ENCODE measurements at places on chromosomes 12 and 14.

DNA sequence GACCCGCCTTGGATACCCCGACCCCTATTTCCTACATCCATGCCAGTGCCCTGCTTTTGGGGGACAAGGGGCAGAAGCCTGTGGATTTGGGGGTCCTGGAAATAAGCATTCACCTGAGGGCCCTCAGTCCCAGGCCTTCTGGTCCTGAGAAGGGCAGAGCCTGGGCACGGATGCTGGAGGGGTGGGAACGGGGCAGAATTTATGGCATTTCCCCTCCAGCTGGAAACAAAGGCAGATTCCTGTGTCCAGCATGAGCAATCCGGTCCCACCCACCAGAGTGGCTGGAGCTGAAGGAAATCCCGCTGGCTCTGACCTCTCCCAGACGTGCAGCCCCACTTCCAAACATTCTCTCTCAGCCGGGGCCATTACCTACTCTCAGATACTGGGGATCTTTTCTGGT lies 9.3 kb downstream of the ANKRD33 start:
- DNase-seq, result no peak

DNA sequence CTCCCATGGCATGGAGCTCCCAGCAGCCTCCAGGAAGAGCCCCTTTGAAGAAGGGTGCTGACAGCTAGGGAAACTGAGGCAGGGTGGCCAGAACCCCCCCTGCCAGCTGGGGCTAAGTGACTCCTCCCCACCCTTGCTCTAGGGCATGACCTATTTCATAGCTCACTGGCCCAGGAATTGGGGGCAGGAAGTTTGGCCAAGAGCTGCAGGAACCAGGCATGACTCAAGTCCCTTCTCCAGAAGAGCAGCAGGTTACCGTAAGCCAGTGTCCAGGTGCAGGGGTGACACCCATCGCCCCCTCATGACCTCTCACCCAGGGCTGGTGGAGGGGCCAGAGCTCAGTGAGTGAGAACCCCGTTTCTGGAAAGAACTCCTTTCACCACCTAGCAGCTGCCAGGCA lies 1.9 kb downstream of the RASAL1 start:
- DNase-seq, result no peak

DNA sequence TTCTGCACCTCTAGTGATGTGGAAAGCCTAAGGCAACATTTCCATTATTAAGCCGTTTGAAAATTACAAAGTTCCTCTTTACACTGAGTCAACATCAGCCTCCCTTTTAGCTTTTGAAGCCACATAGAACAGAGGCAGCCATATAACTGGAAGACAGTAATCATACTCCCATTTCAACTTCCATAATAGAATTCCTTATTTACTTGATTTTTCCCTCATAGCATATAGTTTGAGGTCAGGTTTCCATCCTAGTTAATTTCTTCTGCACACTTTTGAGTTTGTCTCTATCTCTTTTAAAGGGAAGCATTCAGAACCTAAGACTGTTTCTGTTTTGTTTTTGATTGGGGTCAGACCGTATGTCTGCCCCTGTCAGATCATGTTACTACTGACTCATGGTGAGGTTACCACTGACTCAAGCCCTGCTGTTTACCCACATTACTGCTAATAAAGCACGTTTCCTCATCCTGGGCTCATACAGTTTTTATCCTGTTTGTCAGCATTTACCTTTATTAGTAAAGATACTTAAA lies 161.0 kb downstream of the SLC38A4 start:
- DNase-seq, result peak; percentile 28

GRCh38 chr12:71661977-71662530 lies 1.6 kb downstream of the ZFC3H1 start:
- no peak for DNase-seq

- DNase-seq, result no peak
These were observed 81.6 kb downstream of the PRMT8 start for GRCh38 chr12:3572560-3572959.

- DNase-seq, result no peak
These were observed 223.5 kb upstream of the SYT10 start for GRCh38 chr12:33663000-33663654.

GRCh38 chr12:107361970-107362369 lies 268.6 kb upstream of the CRY1 start:
- DNase-seq, result no peak

- DNase-seq, result no peak
These were observed 13.7 kb upstream of the ZNF740 start for GRCh38 chr12:53166837-53167236.

DNA sequence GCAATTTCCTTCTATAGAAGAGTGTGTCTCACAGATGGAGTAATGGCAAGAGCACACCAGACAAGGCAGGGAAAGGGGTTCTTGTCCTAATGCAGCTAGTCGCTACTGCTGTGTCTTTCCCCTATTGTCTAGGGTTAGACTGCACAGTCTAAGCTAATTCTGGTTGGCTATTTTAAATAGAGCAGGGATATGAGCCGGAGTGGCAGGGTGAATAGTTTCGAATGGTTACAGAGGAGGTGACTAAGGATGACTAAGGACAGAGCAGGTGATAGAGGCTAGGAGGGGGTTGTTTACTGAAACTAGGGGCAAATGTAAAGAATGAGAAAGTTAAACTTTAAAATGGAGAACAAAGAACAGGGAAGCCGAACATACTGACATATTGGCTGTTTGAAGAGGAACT lies 25.6 kb upstream of the CPNE8 start:
- no peak for DNase-seq

DNA sequence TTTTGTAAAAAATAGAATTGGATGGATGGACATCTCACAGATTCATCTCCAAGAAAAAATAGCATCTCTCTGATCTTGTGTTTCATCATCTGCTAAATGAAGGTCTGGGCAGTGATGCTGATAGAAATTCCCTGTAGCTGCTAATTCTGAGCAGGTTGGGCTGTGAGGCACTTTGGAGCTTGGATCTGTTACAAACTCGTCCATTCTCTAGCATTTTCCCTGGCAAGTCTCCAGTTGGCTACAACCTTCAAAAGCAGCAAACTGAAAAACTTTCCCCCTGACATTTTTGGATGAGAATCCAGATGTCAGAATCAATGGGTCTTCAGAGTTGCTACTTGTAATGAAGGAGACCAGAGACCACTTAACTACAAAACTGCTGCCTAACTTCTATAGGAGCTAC lies 72.7 kb downstream of the TPH2 start:
- DNase-seq, result no peak

DNA sequence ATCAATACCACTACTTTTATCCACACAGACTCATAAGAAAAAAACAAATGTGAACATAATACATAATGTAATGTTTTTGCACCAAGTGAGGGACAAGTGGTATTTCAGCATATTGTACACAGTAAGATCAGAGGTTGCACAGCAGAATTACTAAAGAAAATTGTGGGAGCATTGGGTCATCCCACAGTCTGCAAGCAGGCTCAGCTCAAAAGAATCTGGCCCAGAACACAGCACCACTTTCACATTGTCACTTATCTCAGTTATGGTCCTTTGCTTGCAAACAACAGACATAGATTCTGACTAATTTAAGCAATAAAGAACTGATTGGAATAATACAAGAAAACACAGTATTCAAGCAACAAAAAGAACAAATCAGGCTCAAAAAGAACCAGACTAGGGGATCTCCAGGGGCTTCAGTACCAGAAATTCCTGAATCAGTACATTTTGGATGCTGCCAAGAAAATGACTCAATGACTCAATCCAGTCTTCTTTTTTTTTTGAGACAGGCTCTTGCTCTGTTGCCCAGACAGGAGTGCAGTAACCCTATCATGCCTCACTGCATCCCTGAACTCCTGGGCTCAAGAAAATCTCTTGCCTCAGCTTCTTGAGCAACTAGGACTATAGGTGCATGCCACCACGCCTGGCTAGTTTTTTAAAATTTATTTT lies 42.9 kb upstream of the EEA1 start:
- DNase-seq, result no peak

GRCh38 chr12:242496-242895 lies 20.1 kb downstream of the SLC6A13 start:
- DNase-seq, result no peak

- DNase-seq, result no peak
These were observed at the start of gene MYH7 for GRCh38 chr14:23435543-23436326. Gene MYH7 (minus strand): TSS chr14:23435660. CDS start chr14:23433732, 1,928 bp downstream.

DNA sequence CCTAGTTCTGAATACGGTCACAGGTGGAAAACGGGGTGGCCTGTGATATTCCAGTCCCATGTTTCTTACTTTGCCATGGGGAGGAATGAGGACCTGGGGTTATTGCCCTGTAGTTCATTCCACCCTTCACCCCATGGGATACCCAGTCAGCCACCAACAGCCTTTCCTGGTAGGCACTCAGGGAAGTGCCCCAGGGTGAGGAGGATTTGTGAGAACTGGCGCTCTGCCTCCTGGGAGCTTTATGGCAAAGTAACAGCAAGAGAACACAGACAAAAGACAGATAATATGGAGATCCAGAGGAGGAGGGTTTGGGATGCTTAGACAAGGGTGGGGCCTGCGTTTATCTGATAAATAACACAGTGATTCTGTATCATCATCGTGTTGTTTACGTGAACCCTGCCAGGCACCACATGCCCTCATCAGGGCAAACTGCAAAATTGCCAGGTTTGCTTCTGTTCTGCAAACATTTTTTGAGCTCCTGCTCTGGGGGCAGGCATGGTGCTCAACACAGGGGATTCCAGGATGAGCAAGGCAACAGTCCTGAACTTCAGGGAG lies 223.5 kb downstream of the SLC41A2 start:
- DNase-seq, result no peak

DNA sequence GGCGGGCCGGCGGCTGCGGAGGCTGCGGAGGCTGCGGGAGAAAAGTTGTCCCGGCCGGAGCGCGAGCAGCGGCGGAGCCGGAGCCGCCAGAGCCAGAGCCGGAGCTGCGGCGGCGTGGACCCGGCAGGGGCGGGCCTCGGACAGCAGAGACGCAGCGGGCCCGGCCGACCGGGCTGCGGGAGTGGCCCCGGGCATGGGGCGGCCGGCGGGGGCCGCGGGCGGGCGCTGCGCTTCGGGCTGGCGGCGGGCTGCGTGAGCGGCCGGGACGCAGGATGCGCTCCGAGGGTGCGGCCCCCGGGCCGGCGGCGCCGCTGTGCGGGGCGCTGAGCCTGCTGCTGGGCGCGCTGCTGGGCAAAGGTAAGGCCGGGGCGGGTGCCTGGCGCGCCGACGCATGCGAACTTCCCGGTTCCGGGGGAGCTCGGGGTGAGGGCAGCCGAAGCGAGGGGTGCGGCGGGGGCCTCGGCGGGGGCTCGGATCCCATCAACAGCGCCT lies at the start of gene TMEM132C:
TMEM132C (plus strand) TSS at position 40 of the 492 bp plus-strand sequence; CDS start at position 273, 233 bp downstream.
- DNase-seq, result no peak

DNA sequence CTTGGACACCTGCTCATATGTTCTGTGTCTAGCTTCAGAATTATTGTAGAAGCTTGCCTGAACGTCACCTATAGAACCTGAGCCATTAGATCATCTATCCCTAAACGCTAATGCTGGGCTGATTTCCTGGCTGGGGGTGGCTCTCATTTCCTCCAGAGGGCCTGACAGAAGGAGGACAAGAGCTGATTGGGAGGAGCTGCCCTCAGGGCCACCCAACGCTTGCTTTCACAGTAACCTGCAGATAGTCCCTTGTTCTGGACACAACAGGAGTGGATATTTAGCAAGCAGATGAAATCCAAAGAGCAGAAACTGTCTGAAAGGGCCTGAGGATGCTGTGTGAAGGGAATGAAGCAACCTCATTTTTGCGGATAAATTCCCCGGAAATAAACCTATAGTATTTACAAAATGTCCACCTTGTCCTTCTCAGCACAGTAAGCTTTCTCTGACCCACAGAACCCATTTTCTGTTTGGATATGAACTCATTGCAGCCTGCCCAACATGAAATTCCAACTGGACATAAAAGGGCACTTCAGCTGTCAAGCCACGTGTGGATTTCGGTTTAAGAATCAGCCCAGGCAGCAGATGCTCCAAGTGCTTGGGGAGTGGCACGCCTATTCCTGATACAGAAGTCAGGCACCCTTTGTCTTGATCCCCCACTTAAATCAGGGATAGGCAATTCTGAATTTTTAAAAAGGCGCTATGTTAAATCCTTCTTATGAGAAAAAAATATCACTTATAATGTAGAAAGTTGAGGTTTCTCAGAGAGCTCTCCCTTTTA lies 32.8 kb upstream of the TUBA1C start:
- peak; percentile 15 for DNase-seq

GRCh38 chr14:74405663-74406062 lies 20.3 kb downstream of the SYNDIG1L start:
- no peak for DNase-seq

DNA sequence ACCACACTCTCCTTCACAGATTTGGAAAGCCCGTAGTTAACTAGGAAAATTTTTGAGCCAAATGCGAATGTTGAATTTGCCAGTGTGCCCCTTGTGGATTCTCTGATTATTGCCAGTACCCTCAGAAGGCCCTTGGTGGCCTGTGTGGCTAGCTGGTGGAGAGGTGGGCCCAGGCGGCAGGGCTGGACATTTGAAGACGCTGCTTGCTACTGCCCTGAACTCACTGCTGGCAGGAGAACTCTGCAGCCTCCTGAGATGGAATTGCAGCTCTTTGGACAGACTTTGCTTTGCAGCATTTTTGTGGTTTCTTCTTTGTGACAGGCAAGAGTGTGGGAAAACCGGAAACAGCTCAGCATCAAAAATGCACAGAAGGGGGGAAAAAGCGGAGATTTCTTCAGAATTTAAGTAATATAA lies 97.6 kb downstream of the TGFB3 start:
- DNase-seq, result no peak

DNA sequence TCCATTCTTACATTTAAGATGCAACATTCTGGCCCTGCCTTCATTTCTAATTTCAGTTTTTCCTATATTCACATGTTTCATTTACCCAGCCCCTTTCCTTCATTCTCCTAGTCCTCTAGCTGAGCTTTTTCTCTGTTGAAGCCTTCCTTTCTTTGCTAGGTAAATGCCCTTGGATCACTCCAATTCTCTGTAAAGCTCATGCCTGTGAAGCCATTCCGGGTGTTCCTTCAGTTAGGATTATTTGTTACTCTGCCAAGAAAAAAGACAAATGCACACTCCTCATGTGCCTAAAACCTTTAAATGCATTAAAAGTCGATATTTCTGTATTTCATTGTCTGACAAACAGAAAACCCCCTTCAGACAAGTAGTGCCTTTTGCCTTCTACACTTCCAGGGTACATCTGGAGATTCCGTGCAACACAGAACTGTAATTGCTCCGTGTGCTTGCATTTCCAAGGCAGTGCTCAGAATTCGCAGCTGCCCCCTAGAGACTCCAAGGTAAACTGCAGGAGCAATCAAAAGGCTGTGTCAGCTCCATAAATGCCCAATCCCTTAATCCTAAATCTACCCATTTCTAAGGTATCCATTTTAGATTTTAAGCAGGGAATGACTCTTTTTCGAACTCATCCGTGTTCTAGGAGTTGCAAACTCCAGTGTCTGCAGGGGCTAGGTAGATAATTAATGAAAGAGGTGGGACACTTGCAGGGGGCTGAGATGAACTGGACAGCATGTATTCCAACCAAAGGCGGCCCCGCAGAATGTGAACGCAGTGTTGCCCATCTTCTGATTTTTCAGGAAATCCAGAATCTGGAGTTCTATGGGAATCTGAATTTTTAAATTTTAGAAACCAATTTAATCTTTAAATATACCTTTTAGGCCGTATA lies 320.2 kb downstream of the GRIN2B start:
- DNase-seq, result no peak

DNA sequence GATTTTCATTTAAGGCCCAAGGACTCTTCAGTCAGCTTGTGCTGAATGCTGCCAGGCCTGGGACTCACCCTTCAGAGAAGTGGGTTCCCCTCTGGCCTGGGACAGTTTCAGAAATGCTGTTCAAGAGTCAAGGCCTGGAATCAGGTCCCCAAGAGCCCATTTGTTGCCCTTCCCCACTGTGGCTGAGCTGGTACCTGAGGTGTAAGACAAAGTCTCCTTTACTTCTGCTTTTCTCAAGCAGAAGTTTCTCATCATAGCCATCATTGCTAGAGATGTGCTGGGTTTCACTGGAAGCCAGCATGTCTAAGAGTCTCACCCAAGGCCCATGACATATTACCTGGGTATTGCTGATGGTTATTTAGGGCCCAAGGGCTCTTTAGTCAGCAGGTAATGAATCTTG lies 8.9 kb downstream of the FANCM start:
- DNase-seq, result no peak
